IMR-90 (cell line): ENCODE measurements at places on chromosomes 3 and 15. TPM values are rescaled to one million over a fixed set of nuclear protein-coding genes. Genes with fewer than 3 reads are reported as not detected.

The SUSD5 gene
- total RNA-seq, result 2.9 and 3.9 TPM in 2 replicates

The NLGN1 gene
- total RNA-seq, result 11.1 and 12.5 TPM in 2 replicates

The CRABP1 gene
- not detected in 2 replicates for total RNA-seq

The PRRT3 gene
- 0.72 and 1.4 TPM in 2 replicates for total RNA-seq

GRCh38 chr3:59558906-59559720 lies 509.3 kb upstream of the CFAP20DC start:
- no peaks in the 10 kb centered on the region for H3K27me3 ChIP-seq
- H3K4me1 ChIP-seq, result peaks cover 12% of the 10 kb centered on the region
- DNase-seq, result no peak
- H3K36me3 ChIP-seq, result no peaks in the 10 kb centered on the region
- H3K27ac ChIP-seq, result no peak overlapping the region
- no peak overlapping the region for H3K4me3 ChIP-seq

DNA sequence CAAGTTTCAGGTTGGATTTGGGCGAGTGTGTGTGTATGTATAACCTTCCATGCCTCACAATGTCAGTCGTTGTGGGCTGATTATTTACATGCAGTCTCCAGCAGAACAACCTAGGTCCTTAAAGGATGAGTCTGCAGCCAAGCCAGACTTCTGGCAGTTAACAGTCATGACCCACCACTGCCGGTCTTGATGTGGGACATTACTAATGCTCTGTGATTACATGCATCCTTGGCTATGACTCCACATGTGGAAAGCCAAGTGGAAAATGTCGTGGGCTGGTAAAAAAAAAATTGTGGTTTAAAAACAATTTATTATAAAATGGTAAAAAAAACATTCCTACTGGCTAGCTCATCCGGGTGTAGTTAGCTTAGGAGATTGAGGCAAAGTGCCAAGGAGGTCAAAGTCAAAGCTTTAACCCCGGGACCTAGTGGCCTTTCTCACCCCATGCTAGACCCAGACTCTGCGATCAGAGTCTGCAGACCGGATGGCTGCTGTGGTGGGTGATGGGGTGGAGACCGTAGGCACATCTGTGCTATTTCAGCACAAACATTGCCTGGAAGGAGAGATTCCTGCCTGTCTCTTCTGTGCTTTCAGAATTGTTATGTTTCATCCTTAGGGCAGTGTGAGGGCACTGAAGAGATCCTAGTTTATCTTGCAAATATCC lies 6.8 kb downstream of the RARRES1 start:
- H3K4me1 ChIP-seq, result peaks cover 34% of the 10 kb centered on the region
- no peaks in the 10 kb centered on the region for H3K36me3 ChIP-seq
- peak overlapping the region; percentile 92 for H3K27ac ChIP-seq
- H3K4me3 ChIP-seq, result no peak overlapping the region
- DNase-seq, result peak; percentile 100

- no peak overlapping the region for H3K4me3 ChIP-seq
- no peaks in the 10 kb centered on the region for H3K36me3 ChIP-seq
- H3K4me1 ChIP-seq, result no peaks in the 10 kb centered on the region
- peak; percentile 32 for DNase-seq
Measured at GRCh38 chr3:76585794-76586392, 454.0 kb upstream of the ROBO2 start.

DNA sequence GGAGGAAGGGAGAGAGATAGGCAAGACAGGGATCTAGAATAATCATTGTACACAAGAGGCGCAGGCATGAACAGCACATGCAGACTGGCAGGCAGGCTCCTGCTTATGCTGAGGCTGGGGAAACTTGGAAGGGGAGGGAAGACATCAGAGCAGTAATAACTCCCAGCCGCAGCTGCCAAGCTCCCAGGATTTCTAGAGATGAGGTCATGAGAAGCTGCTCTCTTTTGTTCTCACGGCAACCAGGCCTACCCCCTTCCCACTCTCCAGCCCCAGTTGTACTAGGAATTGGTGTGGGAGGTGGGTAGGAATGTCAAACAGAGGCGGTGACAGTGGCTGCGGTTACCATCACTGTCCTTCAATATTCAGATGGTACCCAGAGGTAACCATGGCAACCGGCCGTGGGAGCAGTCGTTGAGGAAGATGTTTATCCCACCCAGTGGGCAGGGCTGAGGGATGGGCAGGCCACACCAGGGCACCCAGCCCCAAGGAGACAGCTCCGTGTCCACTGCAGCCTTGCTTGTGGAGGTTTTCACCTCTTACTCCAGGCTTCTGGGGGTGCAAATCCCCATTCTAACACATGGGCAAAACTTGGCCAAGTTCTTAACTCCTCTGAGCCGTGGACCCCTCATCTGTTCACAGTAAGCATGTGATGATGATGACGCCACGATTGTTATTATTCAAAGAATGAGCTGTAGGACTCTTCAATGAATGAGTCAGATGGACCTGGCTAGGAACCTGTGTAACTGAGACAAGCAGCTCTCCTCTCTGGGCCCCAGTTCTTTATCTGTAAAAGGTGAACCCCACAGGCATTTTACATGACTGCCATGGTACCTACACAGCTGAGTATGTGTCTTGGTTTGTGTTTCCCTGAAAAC lies 360.8 kb upstream of the PROK2 start:
- no peak overlapping the region for H3K4me3 ChIP-seq
- H3K27me3 ChIP-seq, result peaks cover 3% of the 10 kb centered on the region; the same call in 1 of the 2 replicates
- DNase-seq, result peak; percentile 69
- no peaks in the 10 kb centered on the region for H3K4me1 ChIP-seq
- no peaks in the 10 kb centered on the region for H3K36me3 ChIP-seq

DNA sequence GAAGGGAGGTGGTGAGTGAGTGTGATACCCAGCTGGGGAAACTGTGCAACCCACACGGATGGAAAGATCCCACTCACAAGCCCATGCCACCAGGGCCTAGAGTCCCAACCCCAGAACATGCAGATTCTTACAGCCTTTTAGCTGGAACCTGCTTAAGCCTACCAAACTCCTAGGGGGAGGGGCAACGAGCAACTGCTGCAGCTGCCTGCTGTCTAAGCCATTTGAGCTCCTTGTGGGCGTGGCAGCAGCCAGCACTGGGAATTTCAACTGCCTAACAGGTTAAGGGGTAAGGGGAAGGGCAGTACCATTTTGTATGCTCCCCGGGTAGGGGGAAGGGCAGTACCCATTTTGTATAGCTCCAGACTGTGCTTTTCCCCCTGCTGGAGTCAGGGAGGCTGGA lies 673.2 kb upstream of the BCHE start:
- no peak overlapping the region for H3K27ac ChIP-seq
- DNase-seq, result no peak
- no peaks in the 10 kb centered on the region for H3K27me3 ChIP-seq

GRCh38 chr15:29784413-29784812 lies 37.9 kb downstream of the TJP1 start:
- no peak for DNase-seq
- no peak overlapping the region for H3K4me3 ChIP-seq
- no peaks in the 10 kb centered on the region for H3K27me3 ChIP-seq

GRCh38 chr3:23497156-23497555 lies 294.0 kb downstream of the UBE2E2 start:
- no peak for DNase-seq
- H3K4me3 ChIP-seq, result no peak overlapping the region
- H3K36me3 ChIP-seq, result no peaks in the 10 kb centered on the region
